ENCODE measurements at places on chromosomes 6 and 20. TPM values are rescaled to one million over a fixed set of nuclear protein-coding genes. Genes with fewer than 3 reads are reported as not detected.

DNA sequence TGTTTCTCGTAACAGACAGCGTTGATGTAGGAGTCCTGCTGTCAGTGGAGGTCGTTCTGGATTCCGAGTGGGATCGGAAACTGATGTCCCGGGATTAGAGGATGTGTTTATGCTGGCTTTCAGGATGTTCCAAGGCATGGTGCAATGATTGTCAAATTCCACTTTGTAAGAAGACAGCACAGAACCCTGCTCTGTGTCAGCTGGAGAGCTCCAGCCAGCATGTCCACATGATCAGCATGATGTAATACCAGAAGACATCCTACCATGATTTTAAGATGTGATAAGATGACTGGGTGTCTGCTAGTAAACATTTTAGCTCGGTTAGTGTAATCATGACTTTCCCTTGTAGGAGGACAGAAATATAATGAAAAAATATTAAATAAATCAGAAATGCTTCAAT is 20.3 kb downstream of the ENPP1 start:
- peak; percentile 55 for DNase-seq

- DNase-seq, result no peak
These were observed 13.3 kb downstream of the RSPH9 start for GRCh38 chr6:43658161-43658560.

DNA sequence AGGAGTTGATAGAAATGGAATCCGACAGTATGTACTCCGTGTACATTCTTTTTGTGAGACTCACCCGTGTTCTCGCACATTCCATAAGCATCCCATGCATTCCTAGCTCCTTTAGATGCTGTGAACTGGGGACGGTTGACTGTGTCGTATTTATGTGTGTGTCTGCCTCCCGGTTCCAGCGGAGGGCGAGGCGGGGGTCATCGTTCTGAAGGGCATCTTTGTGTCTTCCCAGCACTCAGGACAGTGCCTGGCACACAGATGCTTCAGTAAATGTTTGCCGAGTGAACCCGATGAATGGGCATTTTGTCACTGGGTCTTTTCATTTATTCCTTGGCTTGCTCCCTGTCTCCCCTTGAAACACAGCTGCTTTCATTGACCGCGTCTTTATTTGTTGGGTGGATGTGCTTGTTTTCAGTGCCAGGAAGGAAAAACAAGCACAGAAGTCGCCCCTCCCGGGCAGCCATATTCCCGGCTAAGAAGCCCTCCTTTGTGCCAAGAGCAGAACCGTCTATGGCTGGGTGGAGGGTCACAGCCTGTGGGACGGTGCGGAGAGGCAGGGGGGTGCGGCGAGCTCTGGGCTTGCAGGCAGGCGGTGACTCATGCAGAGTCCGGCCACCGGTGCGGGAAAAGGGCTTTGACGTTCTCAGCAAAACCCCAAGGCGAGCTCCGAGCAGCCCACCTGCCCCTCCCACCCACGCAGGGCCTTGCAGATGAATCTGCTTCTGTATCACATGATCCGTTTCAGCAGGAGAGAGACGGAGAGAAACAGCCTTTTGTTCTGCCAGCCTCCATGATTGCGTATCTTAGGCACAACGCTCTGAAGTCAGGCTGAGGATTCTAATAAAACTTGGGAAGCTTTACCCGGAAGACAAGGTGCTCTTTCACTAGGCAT is 11.2 kb upstream of the PSMG4 start:
- DNase-seq, result peak; percentile 78

GRCh38 chr6:29461021-29461814 is 4.3 kb downstream of the OR2H1 start:
- DNase-seq, result no peak

DNA sequence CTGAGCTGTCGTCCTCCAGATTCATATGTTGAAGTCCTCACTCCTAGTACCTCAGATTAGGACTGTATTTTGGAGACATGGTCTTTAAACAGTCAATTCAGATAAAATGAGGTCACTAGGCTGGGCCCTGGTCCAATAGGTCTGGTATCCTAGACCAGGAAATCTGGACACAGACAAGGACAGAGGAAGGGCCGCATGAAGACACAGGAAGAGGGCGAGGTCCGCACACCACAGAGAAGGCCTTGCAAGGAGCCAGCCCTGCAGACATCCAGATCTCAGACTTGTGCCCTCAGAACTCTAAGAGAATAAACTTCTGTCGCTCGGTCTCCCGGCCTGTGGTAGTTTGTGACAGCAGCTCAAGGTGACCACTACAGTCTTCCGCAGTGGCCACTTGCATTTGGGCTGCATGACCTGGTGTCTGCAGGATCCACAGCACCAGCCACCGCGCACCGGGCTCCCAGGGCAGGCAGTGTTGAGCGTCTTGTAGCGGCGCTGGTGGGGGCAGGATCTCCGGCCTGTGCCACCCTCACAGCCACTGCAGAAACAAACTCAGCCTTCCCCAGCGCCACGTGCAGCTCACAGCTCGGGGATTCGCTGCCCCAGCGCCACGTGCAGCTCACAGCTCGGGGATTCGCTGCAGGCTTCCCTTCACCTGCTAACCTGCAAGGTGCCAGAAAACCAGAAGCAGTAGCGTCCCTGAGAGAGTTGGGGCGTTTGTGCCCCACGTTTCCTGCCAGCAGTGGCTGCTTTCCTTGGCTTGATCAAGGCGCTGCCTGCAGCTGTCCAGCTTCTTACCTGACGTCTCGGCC is 6.0 kb upstream of the RBM38 start:
- DNase-seq, result no peak

DNA sequence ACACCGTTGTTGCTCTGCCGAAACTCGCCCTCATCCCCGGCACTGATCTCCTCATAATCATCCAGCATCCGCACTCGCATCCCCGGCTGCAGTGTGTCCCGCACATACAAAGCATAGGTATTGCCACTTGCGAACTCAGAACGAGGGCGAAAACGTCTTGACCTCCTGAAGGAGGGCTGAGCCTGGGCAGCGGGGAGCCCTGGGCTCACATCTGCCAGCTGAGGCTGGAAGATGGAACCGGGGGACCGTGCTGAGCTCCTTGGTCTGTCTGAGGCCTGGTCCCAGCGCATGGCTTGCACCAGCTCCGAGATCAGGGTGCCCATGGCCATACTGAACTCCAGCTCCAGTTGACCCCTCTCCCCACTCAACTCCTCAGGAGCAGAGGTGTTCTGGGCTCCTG is 2.7 kb downstream of the CUL7 start:
- no peak for DNase-seq

DNA sequence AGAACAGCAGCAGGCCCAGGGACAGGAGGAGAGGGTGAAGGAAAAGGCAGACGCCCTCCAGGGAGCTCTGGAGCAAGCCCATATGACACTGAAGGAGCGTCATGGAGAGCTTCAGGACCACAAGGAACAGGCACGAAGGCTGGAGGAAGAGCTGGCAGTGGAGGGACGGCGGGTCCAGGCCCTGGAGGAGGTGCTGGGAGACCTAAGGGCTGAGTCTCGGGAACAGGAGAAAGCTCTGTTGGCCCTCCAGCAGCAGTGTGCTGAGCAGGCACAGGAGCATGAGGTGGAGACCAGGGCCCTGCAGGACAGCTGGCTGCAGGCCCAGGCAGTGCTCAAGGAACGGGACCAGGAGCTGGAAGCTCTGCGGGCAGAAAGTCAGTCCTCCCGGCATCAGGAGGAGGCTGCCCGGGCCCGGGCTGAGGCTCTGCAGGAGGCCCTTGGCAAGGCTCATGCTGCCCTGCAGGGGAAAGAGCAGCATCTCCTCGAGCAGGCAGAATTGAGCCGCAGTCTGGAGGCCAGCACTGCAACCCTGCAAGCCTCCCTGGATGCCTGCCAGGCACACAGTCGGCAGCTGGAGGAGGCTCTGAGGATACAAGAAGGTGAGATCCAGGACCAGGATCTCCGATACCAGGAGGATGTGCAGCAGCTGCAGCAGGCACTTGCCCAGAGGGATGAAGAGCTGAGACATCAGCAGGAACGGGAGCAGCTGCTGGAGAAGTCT is 25.5 kb downstream of the C20orf173 start:
- DNase-seq, result no peak

DNA sequence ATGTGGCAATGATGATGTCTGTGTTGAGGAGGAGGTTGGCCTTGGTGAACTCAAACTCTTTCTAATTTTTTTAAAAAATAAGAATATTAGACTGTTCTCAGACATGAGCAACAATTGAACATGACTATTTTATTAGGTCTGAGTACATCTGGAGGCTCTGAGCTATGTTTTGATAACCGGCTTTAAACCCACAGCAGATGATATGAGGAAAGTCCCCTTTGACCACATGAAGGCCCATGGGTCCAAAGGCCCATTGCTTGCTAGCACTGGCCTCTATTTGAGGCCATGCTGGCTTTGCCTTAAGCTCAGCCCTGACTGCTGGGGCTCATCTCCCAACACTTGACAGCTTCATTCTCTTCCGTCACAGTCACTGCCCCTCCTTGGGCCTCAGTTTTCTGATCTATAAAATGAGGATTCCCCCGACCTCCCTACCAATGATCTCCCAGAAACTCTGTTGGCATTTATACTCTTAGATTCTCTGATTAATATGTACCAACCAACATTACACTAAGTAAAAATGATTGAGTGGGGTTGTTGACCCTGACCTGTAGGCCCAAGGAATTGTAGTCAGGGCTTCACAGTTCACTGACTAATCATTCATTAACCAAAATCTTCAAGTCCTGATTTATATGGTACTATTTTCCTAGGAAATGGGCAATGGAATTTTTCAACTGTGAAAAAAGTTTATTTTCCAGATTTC is 23.9 kb upstream of the TINAG start:
- no peak for DNase-seq

- no peak for DNase-seq
These were observed 63.2 kb upstream of the TIAM2 start for GRCh38 chr6:154931711-154932424.

DNA sequence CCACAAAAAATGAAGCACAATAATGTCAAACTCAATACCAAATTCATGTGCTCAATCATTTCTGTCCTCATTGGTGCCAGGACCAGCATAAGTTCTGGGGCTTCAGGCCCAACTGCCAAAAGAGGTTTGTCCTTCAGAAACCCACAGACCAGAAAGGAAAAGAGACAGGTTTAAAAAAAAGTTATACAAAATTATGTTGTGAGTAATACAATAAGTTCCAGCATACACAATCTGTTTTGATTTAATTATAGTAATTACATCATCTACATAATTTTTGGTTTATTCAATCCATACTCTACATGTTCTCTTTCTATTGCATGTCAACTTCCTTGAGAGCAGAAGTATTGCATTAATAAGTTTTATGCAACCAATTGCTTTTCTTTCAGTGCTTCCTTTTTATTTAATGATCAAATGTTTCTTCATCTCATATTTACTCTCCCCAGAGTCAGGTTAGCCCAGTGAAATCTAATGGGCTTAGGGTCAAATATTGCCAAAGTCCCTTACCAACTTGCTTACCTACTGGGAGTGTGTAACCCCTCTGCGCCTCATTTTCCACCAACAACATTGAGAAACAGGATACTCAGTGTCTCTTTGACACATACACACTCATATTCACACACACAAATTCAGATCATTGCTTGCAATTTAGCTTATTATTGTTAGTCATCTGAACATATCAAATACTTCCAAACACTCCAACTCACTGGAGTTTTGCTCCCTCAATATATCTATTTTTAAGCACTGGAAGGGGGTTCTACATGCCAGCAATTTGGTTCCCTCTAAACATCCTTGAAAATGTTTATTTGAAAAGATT is 424.4 kb upstream of the MARCKS start:
- no peak for DNase-seq

DNA sequence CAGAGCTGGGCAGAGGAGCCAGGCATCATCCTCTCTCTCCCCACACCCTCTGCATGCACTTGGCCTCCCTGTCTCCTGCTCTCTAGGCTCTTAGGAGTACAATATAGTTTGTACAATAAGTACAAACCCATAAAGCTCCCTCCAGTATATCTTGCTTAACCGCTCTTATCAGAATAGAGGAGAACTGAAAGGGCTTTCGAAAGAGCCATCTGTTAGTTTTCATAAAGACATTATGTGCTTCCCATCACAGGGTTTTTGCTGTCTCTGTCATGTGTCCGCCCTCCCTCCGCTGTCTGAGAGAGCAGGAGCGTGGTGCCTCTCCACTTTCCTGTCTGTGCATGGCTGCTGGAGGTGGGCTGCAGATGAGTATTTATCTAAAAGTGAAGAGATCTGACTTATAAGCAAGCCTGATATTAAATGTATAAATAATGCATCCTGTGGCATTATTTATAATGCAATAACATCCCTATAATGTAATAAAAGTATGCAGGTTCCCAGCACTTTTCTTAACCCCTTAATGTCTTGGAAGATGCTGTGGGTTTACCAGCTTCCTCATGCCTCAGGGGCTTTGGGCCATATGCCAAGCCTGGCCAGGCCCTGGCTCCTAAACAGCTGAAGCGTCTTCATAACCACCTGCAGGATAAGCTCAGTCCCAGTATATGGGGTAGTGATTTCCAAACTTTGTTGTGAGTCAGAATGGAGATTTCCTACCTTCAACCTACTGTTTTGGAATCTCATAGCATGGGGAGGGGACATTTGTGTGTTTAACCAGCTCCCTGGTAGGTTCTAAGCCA is 297.1 kb downstream of the DHX35 start:
- peak; percentile 22 for DNase-seq

Gene TMEM30A
- total RNA-seq, result 99.1 TPM

Gene CST2
- total RNA-seq, result not detected

Gene ZSCAN31
- total RNA-seq, result 63.8 TPM

Gene CLDN20
- total RNA-seq, result not detected

Data from uterus (tissue), 4 donors.